ENCODE measurements at places on chromosomes 2 and 18.

GRCh38 chr2:205659922-205660321 lies 22.4 kb upstream of the NRP2 start:
- DNase-seq, result no peak

GRCh38 chr2:115609978-115610377 lies 1167.5 kb downstream of the DPP10 start:
- DNase-seq, result no peak

DNA sequence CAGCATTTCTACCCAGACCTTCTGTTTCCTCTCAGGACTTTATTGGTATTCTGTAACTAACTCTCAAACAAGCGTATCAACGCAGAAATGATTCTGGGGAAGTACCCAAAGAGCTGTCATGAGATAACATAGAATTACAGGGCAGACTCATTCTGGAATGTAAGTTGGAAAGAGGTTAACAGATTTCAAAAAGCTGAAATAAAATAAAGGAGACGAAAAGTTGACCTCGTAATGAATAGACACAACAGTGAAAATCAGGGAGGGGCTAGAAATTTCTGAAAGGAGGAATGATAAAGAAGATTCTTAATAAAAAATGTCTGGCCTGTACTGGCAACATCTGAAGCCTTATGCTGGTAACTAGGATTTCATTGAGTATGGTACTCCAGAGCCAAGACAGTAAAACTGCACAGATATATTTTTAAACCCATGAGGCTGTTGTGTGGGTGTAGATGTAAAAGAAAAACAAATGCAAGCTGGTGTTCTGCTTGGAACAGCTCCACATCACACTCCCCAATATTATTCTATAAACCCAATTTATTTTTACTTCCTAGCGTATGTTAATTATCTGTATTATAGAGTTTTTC lies 23.9 kb downstream of the RBMS1 start:
- no peak for DNase-seq

DNA sequence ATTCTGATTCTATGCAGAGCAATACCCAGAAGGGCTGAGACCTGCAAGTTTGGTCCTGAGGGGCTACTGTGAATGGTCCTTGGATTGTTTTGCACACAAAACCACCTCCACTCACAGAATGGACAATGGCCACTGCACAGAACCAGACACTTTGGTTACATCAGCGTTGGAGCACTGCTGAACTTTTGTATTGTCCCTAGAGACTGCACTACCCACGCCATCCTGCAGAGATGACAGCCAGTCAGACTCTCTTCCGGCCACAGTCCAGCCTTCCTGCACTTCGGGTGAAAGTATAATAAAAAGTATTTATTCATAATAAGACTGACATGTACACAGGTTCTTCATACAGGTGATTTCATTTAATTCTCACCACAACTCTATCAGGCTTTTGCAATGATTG lies 35.7 kb downstream of the CELF4 start:
- no peak for DNase-seq

- DNase-seq, result no peak
These were observed 91.9 kb downstream of the EPHA4 start for GRCh38 chr2:221480163-221480562.

- DNase-seq, result no peak
These were observed 30.7 kb downstream of the STON1 start for GRCh38 chr2:48560546-48561209.

DNA sequence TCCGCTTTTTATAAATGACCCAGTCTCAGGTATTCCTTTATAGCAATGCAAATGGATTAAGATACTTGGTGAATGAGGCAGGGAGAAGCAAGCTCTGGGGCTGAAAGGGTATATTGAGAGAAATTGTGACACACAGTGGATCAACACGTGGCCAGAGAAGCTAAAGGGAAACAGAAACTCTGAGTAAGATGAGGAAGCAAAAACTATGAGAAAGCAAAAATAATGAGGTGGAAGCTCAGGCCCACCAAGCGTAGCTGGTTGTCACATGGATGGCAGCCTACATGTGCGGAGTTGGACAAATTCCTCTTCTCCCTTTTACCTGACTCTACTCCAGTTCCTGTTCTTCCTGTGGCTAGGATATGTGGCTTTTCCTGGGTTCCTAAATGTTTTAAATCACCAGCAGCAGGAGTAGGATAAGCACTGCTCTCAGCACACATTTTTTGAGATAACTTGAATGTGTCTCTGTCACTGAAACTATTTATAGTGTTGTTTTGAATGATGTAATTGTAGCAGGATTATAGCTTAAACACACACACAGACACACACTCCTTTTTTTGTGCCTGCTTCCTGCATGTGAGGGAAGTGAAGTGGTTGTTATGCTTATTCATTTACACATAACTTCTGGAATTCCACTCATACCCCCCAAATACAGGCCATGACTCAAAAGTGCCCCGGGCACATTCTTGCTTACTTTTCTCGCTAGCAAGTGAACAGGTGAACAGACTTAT lies 30.1 kb upstream of the EPC2 start:
- DNase-seq, result no peak

DNA sequence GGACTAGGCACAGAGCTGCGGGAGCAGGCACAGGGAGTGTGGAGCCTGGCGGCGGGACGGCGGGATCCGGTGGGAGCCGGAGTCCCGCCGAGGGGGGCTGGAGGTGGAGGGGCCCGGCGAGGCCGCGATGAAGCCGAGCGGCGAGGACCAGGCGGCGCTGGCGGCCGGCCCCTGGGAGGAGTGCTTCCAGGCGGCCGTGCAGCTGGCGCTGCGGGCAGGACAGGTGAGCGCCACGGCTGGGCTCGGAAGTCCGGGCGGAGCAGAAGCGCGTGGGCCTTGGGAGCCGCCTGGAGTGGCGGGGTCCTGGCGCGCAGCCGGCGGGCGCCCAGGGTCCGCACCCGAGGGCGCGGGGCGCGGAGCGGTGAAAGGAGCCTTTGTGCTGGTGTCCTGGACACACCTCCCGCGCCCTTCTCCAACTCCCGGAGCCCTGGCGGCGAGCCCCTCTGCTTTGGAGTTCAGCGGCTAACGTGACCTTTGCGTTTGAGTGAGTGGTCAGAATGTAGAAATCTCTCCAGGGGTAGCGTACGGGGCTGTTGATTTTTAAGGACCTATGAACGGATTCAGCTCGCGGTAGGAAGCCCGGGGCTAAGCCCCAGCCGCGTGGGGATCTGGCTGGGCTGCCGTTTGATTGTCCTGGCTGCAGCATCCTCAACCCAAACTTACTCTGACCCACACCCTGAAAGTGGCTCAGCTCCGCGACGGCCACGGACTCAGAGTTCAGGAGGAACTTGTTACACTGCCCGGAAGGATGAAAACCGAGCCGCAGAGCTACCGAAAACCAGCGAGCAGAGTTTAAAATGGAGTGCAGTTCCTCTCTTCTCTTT lies 448 bp downstream of the IMPA2 start:
- no peak for DNase-seq

Measured in stimulated activated CD8-positive, alpha-beta memory T cell treated with anti-CD3 and anti-CD28 coated beads, Interleukin-4, amount 100 ng/mL, for 1 hour (primary cell).